ENCODE measurements at places on chromosomes 12 and 14.
A peak's percentile ranks its signal among the peaks of the same experiment; 100 is the strongest.

DNA sequence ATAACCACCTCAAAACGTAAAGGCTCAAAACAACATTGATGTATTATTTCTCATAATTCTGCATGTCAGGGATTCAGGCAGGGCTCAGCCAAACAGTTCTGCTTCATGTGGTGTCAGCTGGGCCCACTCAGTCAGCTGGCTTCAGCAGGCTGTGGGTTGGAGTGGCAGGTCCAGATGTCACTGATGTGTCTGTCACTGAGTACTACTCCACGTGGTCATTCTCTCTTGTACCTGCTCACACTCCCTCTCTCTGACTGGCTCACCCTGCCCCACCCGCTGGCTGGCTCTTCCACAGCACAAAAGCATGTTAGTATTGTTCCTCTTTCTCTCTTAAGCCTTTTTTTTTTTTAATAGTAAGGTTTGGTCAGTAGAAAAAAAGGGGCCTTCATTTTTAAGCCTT, 182.4 kb downstream of the DICER1 start:
- DNase-seq, result no peak

DNA sequence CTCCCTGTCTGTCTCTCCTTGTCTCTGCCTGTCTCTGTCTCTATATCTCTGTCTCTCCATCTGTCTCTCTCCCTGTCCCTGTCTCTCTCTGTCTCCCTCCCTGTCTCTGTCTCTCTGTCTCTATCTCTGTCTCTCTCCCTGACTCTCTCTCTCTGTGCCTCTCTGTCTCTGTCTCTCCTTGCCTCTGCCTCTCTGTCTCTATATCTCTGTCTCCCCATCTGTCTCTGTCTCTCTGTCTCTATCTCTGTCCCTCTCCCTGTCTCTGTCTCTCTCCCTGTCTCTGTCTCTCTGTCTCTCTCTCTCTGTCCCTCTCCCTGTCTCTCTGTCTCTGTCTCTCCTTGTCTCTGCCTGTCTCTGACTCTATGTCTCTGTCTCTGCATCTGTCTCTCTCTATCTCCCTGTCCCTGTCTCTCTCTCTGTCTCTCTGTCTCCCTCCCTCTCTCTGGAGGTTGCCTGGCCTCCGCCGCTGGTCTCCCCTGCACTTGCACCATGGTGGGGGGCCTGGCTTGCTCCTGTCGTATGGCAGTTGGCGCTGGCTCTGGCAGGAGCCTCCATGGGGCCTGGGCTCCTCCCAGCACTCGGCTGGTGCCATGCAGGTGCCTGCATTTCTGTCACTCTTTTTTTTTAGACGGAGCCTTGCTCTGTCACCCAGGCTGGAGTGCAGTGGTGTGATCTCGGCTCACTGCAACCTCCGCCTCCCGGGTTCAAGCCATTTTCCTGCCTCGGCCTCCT, 28.3 kb downstream of the MMP17 start:
- DNase-seq, result no peak

DNA sequence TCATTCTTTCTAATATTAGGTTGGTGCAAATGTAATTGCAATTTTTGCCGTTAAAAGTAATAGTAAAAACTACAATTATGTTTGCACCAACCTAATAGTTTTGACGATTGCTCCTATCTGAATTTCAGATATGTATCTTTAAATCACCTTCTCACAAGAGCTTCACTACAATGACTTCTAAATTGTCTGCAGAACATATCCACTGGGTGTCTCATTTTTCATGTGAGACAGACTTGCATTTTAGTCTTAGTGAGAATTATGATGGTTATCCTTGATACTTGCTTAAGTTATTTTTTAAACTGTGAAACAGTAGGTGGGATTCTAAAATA, 84.6 kb downstream of the ITPR2 start:
- no peak for DNase-seq

DNA sequence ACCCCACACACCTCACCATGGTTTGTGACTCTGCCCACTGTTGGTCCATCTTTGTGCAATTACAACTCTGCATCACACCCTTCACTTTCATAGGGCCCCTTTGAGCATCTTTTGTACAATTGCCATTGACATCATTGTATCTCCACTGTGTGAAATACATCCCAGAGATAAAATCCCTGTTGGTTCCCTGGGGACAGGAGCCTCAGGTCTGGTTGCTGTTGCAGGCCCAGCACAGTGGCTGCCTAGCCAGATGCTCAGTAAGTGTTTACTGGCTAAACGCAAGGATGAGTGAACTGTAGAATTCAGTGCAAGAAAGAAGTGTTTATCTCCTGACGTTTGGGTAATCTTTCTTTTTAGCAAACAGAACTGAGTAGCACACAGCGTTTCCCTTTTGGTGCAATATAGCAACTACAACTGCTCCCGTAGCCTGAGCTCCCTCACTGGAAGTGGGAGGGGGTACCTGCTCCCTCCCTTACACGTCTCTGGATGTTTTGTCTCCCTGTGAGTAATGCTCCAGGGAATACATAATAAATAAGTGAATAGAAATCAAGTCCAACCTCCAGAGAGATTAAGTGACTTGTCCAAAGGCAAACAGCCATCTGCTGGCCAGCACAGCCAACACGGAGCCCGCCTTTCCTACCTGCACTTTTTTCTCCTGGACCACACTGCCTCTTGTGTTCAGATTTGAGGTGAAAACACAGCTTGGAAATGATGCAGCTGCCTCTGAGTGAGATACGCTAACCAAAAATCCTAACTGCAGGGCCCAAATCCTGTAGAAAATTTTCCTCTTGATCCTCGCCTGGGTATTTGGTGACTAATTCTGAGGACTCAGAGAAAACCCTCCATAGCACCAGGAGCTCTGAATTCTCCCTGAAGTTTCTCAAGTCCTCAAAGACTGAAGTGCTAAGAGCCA, 27.4 kb downstream of the GALNT16 start:
- DNase-seq, result no peak

DNA sequence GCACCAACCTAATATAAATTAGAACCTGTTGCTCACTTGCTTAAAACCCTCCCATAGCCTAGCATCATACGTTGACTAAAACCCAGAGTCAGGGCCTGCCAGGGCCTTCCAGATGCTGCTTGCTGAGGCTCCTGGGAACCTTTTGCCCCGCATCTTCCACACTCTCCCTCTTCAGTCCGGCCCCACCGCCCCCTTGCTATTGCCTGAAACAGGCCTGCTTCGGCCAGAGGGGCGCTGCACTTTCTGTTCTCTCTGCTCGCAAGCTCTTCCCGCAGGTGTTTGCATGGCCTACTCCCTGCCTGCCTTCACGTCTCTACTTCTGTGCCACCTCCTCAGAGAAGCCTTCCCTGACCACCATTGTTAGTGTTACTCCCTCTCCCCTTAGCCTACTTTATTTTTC, 13.7 kb upstream of the TCTN2 start:
- no peak for DNase-seq

- DNase-seq, result no peak
Observed at GRCh38 chr12:52975820-52976573, 27.1 kb downstream of the KRT18 start.

DNA sequence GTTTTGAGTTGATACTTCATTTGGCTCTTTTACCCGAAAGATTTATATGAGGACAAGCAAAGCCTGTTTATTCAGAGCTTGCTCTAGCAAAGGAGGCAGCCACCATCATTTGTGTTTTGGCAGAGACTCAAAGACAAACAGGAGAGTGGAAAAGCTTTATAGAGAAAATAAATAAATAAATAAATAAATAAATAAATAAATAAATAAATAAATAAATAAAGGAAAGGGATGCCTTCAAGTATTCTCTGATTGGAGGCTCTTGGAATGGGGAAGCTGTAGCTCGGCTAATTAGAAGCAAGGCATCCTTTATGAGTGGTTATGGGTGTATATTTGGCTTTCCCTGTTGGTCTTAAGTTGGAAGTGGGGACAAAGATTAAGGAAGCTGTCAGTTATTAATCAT, 229.8 kb downstream of the RASSF9 start:
- DNase-seq, result no peak

- DNase-seq, result no peak
Observed at GRCh38 chr12:906062-906585, 43.4 kb downstream of the RAD52 start.

GRCh38 chr12:75917083-75917482, 114.5 kb downstream of the PHLDA1 start:
- no peak for DNase-seq

- DNase-seq, result peak; percentile 29
Observed at GRCh38 chr14:28577187-28577586, 189.4 kb upstream of the FOXG1 start.

DNA sequence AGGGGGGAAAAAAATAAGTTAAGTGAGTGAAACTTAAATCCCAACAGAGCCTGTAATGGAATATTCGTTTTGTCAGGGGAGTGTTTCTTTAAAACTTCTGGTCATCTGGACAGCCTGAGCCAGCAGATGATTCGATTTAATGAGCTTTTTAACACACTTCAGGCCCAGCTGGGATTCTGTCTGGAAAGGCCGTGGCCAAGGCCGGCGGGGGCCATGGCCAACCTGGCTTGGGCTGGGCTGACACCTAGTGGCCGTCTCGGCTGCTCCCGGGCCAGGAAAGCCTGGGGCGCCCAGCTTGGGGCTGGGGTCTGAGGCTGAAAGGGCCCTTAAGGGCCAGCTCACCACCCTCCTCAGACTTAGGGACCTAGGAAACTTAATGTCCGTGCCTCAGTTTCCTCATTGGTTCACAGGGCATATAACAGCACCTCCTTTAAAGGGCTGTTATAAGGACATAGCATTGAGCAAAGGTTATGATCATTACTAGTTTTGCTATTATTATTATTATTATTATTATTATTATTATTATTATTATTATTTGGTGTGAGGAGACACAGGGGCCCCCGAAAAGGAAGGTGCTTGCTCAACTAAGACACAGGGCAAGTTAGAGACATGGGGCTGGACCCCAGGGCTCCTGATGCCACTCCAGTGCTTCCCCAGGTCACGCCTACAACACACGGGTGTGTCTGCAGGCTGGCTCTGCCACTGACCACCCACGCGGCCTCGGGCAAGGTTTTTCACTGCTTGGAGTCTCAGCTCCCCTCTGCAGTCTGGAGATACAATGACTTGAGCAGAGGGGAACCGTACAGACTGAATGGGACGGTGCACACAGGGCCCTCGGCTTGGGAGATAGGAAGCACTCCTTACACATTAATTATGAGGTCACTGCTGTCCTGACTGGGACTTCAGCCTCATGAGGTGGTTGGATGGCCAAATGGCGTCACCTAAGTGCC, 84.0 kb downstream of the SYNE3 start:
- no peak for DNase-seq

DNA sequence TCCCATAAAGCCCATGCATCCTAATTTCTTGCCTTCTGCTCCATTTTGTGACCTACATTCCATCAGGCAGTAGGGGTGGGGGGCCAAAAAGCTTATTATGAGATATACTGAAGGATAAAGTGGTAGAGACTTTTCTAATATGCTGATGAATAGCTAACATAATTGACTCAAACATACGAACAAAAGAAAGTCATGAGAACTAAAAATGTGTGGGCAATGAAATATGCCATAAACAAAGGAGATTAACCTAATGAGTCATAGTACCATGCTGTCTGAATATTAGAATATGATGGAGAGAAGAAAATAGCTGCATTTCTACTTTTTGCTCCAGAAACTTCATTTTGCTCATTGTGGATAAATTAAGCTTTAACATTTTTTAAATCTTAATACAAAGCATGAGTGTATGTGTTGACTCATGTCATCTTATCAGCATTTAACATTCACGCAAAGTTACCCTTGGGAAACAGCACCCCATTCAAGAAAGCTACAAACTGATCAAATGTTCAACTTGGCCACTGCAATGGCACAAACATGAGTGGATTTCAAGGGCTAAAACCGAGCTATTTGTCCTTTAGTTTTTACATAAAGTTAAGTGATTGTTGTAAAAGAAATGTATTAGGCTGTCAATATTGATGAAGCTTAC, 64.0 kb upstream of the DIO2 start:
- DNase-seq, result no peak

GRCh38 chr14:60722357-60723115, 1.6 kb downstream of the SIX4 start:
- DNase-seq, result peak; percentile 54

DNA sequence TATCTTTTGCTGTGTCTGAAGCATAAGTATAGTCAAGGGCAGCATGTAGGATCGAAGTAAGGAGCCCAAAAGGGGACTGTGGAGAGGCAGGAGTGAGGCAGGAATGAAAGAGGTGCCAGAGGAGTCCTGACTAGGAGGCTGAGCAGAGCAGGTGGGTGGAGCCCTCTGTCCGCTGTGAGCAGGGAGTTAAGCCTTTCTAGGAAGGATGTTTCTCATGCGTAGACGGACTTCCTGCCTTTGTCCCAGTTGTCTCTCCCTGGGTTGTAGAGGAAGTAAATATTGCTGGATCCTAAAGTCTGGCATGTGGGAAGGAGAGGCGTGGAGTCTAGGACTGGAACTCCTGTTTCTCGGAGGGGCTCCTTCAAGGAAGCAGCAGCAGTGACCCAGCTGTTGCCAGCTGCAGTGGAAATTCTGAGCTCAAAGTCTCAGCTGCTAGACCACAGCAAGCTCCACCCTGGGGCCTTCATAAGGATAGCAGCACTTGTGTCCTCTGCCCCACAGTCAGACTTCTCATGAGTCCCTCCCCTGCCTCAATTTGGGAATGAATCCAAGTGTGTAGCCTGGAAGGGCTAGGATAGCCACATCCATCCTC, 44.0 kb downstream of the RBMS2 start:
- DNase-seq, result peak; percentile 79

GRCh38 chr14:102798926-102799325, 21.7 kb downstream of the TRAF3 start:
- no peak for DNase-seq

- no peak for DNase-seq
Observed at GRCh38 chr12:93451423-93452158, 9.8 kb upstream of the UBE2N start.

GRCh38 chr12:120472521-120472920, 3.0 kb upstream of the SRSF9 start:
- no peak for DNase-seq

DNA sequence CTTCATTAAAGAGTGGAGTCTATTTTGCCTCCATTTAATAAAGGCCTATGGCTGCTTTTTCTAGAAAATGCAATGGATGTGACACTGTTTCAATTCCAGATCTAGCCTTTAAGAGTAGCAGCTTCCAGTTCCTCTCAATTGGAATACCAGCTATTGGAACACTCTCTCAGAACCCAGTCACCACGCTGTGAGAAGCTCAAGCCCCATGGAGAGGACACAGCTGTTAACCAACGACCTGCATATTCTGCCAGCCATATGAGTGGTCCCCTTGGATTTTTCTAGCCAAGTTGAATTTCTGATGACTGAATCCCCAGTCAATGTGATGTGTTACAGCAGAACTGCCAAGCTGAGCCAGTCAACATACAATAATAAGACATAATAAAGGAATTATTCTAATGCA, 131.8 kb downstream of the TMTC3 start:
- DNase-seq, result no peak

GRCh38 chr14:39243831-39244230, 10.1 kb downstream of the MIA2 start:
- DNase-seq, result no peak

GRCh38 chr12:67498991-67499390, 149.6 kb upstream of the DYRK2 start:
- no peak for DNase-seq
